ENCODE measurements at places on chromosomes 11 and 22.
A peak's percentile ranks its signal among the peaks of the same experiment; 100 is the strongest.

GRCh38 chr22:26981541-26981940 is 324.2 kb downstream of the MIAT start:
- DNase-seq: no peak

GRCh38 chr11:61897387-61898246 is 6.3 kb upstream of the FADS3 start:
- DNase-seq: peak; percentile 42

DNA sequence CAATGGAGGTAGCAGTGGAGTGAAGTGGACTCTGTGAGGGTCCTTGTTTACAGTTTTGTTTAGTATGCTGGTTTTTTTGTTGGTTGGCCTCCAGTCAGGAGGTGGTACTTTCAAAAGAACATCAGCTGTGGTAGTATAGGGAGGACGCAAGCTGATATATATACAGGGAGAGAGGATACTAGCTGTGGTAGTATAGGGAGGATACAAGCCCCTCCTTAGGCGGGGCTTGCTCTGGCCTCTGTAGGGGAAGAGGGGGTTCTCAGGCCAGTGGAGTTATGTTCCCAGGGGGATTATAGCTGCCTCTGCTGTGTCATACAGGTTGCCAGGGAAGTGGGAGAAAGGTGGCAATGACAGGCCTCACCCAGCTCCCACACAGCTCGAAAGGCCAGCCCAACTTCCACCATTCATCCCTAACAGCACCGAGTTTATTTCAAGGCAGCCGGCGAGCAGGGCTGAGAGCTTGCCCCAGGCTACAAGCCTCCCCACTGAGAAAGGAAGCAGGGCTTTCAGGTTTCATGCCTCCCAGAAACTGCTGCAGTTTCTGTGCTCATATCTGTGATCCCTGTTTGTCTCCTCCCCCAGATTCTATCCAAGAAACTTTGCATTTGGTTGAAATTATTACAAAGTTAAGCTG is 10.4 kb downstream of the OR52E6 start:
- no peak for DNase-seq

GRCh38 chr22:19174106-19175025 is 4.2 kb downstream of the SLC25A1 start:
- DNase-seq: peak; percentile 88

DNA sequence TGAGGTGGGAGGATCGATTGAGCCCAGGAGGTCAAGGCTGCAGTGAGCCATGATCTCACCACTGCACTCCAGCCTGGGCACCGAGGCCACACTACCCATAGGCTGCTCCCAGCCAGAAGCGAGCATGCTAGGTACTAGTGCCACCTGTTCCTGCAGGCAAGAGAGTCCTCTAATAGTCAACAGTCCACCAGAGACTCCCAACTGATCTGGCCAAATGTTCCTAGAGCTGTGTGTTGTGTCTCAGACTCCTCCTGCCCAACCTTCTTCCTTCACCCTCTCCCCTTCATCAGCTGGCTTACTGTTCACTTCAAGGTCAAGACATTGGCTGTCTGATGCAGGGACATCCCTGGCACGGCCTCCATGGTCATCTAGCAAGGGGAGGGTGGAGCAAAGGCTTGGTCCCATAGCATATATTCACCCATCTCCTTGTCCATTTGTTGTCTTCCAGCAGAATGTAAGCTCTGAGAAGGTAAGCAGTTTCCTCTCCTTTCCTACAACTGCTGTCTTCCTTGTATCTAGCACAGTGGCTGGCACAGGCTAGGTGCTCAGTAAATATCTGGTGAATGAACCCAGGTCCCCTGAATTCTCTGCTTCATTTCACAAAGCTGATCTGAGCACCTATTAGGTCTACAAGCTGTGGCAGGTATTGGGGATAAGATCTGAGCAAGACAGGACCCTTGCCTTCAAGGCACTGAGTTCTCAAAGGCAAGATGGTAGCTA is 126.2 kb upstream of the SERPIND1 start:
- DNase-seq: no peak

DNA sequence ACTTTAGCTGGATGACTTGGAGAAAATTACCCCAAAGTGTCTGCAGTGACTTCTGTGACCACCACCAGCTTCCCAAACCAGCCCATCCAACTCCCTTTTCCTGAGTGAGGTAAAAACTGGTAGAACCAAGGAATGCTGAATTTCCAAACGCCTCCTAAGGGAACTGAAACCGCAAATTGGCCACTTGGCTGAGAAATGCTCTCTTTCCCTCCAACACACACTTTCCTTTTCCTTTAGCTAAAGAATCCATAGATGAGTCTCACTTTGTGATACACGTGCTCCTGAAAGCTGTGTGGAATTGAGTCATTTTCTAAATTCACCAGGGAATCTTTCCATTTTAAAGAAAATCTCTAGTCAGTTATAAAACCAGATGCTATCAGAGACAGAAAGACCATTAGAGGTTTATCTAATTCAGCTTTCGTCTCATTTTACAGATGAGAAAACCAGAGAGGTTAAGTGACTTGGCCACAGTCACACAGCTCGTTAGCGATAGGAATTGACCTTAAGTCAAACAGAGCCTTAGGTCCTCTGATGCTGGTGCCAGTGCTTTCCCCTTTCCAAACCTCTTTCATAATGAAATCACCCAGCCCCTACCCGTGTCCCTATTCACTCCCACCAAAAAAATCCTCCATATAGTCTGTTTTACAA is 137.2 kb downstream of the COMMD9 start:
- no peak for DNase-seq

- DNase-seq: no peak
Observed at GRCh38 chr11:64018310-64018709, 17.4 kb upstream of the FLRT1 start.

DNA sequence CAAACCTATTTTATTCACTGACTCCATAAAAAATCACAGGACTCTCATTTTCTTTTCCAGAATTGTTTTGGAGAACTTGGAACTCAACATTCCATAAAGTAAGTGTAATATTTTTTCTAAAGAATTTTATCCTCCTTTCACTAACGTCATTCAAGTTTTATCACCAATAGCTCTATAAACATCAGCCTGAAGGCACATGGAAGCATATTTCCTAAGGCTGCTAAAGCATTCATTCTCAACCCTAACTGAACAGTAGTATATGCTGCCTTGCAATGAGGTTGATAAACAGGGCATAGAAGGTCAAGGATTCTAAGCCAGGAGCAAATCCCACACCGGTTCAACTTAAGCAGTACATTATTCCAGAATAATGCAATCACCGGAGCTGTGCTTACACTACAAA is 273.9 kb downstream of the RAB38 start:
- no peak for DNase-seq

- no peak for DNase-seq
Observed at GRCh38 chr11:117949062-117949461, 19.9 kb upstream of the TMPRSS13 start.

- no peak for DNase-seq
Observed at GRCh38 chr11:105861225-105861624, 160.8 kb downstream of the MSANTD4 start.

- peak; percentile 26 for DNase-seq
Observed at GRCh38 chr11:10305964-10306918, 1.4 kb downstream of the ADM start.

GRCh38 chr22:49186293-49186692 is 641.4 kb downstream of the BRD1 start:
- DNase-seq: no peak

GRCh38 chr11:14018441-14018840 is 55.9 kb downstream of the SPON1 start:
- DNase-seq: no peak

DNA sequence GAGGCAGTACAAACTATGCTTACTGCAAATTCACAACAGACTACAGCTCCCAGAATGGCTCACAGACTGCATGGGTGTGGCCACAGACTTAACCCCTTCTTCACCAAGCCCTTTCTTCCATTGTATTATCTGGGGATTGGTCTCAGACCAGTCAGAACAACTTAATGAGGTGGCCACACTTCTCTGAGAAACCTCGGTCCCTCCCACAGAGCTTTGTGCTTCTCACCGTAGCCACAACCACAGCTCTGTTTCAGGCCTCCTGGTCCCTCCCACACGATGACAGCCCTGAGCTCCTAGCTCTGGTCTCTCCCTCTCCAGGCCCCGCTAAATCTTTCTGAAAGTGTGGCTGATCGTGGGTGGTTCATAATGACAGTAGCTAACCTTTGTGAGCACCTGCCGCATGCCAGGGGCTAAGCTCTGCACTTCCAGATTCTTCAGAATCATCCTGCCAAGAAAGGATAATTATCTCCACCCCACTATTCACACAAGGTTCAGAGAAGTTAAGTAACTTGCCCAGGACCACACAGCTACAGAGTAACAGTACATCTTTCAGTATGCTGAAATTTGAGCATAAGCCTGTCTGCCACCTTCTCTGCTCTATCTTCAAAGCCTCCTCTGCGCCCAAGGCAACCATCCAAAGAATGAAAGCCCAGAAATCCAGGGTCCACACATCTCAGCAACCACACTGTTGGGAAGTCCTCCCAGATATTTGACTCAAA is 5.4 kb downstream of the PDE2A start:
- DNase-seq: no peak

GRCh38 chr11:6864438-6864837 is 1.6 kb downstream of the OR10A2 start:
- DNase-seq: peak; percentile 17

DNA sequence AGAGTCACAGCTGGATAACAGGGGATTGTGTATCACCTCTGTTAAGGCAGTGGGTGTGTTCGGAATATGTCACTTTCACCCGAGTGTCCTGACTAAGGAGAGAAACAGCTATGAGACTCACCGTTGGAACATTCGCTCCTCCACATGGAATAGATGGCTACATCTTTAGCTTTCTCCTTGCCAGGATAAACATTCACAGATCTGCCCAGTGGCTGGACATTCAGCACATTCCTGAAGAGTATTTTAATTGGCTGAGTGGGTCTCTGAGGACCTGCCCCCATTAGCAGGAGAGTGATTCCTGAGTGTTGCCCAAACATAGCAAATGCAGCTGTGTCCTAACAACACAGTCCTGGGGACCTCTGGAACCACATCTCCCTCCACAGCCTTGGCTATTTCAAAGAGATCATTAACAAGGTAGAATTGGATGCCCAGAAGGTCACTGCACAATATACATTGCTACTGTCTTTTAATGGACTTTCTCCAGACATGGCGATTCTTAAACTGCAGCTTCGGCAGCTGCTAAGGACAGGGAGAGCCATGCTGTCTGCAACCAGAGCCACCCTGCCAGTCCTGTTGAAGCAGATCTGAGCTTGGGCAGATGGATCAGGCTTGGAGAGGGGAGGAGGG is 435.0 kb upstream of the CADM1 start:
- DNase-seq: no peak

- DNase-seq: no peak
Observed at GRCh38 chr11:123742724-123743120, 1.3 kb upstream of the ZNF202 start.

All from fibroblast of gingiva (primary cell).